SK-MEL-5 (cell line): ENCODE measurements at places on chromosomes 12 and 14.
A peak's percentile ranks its signal among the peaks of the same experiment; 100 is the strongest.

- no peak for DNase-seq
Observed at GRCh38 chr12:88419794-88420193, 160.5 kb downstream of the KITLG start.

- DNase-seq = no peak
Observed at GRCh38 chr12:96473394-96474093, 15.8 kb upstream of the CFAP54 start.

DNA sequence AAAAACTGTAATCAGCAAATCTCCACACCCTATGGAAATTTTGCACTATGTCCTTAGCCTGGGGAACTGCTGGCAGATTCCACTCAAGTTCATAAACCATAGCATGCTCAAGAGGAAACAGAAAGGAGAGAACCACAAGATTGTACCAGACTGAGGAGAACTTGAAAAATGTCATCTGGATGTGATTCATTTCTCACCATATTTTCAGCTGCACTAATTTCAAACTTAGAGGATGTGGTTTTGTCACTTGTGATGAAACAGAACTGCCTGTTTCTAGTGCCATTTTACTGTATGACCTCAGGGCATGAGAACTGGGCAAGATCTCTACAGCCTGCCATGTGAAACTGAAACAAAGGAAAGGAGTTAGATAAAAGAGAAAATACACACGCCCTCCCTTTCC lies 1493.1 kb upstream of the FLRT2 start:
- DNase-seq = peak; percentile 90

DNA sequence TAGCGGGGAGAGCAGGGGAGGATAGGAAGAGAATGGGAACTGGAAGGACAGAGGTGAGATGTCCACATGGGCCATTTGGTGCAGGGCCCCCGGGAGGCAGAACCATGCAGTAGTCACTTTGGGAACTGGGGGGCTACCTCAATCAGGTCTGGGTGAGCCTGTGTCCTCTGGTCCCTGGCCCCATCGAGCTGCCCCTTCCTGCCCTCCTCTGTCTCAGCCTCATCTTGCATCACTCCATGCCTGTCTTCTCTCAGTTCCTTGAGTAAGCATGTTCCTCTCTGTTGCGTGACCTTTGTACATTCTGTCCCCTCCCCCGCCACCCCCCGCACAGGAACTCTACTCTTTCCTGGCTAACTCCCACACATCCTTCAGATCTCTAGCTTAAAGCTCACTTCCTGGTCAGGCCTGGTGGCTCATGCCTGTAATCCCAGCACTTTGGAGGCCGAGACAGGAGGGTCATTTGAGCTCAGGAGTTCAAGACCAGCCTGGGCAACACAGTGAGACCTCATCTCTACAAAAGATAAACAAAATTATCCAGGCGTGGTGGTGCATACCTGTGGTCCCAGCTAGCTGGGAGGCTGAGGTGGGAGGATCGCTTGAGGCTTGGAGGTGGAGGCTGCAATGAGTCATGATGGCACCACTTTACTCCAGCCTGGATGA lies 23.2 kb downstream of the FOS start:
- DNase-seq = no peak

GRCh38 chr12:56288705-56289387 lies 11.3 kb downstream of the CS start:
- DNase-seq = no peak

GRCh38 chr14:92503756-92504491 lies 9.7 kb upstream of the RIN3 start:
- no peak for DNase-seq
